Tibial artery (tissue), 4 donors: ENCODE measurements at places on chromosomes 16 and 17.

GRCh38 chr17:70060415-70060814, 14.6 kb upstream of the KCNJ16 start:
- no peaks in the 10 kb centered on the region for H3K27me3 ChIP-seq
- no peak overlapping the region for H3K27ac ChIP-seq
- no peak for DNase-seq
- no peaks in the 10 kb centered on the region for H3K4me1 ChIP-seq

- peaks cover 36% of the 10 kb centered on the region for H3K4me1 ChIP-seq
- H3K4me3 ChIP-seq, result no peak overlapping the region
- peak overlapping the region; percentile 52 for H3K27ac ChIP-seq
- no peaks in the 10 kb centered on the region for H3K27me3 ChIP-seq
These were observed 6.8 kb downstream of the CCDC102A start for GRCh38 chr16:57529391-57530103.

- H3K4me3 ChIP-seq, result no peak overlapping the region
- H3K27ac ChIP-seq, result no peak overlapping the region
- no peaks in the 10 kb centered on the region for H3K4me1 ChIP-seq
These were observed 31.2 kb downstream of the PIK3R5 start for GRCh38 chr17:8934346-8934745.

DNA sequence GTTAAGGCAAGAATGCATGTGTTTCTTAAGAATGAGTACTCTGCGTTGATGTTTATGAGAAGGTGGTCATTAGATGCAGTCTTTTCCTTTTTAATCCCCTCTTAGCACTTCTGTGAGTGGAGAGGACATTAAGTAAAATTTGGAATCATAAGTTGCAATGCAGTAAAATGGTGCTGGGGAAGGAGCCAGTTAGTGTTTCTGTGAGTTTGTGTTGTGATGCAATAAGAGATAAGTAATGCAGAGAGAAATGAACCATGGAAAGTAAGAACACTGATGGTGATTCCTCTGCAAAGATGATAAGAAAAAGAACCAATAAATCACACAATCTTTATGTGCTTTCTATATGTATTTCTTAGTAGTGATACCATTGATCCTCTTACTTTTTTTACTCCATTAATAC, 20.0 kb downstream of the ABHD15 start:
- H3K4me1 ChIP-seq, result no peaks in the 10 kb centered on the region
- no peak overlapping the region for H3K4me3 ChIP-seq
- H3K27ac ChIP-seq, result no peak overlapping the region
- DNase-seq, result no peak

DNA sequence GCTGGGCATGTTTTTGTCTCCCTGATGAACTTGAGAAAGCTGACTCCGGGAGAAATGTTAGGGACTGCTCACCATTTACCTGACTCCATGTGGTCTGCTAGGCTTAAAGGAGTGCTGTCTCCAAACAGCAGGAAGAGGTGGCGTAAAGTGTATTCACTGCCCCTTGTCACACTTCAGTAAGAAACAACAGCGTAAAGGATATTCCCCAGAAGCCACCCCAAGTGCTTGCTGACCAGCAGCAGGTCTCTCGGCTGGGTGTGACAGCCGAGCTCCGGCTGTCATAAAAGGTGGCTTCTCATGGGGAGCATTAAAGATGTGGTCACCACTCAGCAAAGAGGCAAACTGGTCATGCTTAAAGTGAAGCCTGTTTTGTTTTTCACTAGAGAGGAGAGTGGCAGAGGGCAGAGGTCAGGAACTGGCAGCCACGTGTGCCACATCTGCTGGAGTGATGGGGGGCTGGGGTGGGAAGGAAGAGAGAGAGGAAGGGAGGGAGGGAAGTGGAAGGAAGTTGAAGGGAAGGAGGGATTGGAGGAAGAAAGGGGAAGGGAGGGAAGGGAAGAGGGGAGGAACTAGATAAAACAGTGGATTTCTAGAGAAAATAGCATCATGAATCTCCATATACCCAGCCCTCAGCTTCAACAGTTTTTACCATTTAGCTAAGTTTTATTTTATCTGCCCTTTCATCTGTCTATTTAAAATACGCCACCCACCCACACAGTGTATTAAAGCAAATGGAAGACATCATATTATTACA, 119.3 kb downstream of the CLEC16A start:
- peaks cover 47% of the 10 kb centered on the region for H3K36me3 ChIP-seq
- no peak overlapping the region for H3K27ac ChIP-seq
- DNase-seq, result no peak
- H3K4me1 ChIP-seq, result no peaks in the 10 kb centered on the region

- no peaks in the 10 kb centered on the region for H3K27me3 ChIP-seq
- H3K27ac ChIP-seq, result no peak overlapping the region
- peaks cover 19% of the 10 kb centered on the region for H3K4me1 ChIP-seq
These were observed 137.9 kb upstream of the GSE1 start for GRCh38 chr16:85475233-85475632.

- no peak overlapping the region for H3K4me3 ChIP-seq
- no peak overlapping the region for H3K27ac ChIP-seq
- no peak for DNase-seq
- no peaks in the 10 kb centered on the region for H3K4me1 ChIP-seq
- no peaks in the 10 kb centered on the region for H3K36me3 ChIP-seq
These were observed 102.7 kb upstream of the DNAH9 start for GRCh38 chr17:11495613-11496012.

DNA sequence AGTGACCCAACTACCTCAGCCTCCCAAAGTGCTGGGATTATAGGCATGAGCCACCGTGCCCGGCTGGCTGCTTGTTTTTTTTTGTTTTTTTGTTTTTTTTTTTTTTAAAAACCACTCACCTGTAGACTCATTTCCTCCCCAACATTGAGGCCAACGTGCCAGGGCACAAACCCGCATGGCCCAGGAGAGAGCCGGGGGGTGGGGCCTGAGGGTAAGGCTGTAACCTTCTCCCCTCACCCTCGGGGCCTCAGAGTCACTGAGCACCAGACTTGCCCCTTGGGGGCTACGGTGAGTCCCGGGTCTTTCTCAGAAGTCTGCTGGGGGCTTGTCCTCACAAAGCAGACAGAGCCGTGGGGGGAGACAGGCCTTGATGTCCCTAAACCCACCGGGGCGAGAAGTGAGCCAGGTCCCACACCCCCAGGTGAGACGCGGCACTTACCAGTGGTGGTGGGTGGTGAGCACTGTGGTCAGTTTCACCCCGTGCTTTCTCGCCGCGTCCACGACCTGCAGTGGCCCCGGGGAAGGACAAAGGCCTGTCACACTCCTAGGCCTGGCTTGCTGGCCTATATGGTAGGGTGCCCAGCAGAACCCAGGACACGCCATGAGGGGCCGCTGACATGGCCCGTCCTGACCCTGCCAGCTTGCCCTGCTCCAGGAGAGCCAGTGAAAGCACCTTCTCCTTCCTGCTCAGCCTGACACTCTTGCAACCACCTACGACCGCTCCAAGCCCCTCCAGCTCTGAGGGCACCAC, 4.6 kb downstream of the HAGH start:
- no peak overlapping the region for H3K27ac ChIP-seq
- no peak overlapping the region for H3K4me3 ChIP-seq
- H3K36me3 ChIP-seq, result peaks cover 55% of the 10 kb centered on the region
- DNase-seq, result no peak
- peaks cover 12% of the 10 kb centered on the region for H3K4me1 ChIP-seq

GRCh38 chr16:89909777-89910716, 8.6 kb upstream of the MC1R start:
- no peak overlapping the region for H3K4me3 ChIP-seq
- no peaks in the 10 kb centered on the region for H3K27me3 ChIP-seq
- DNase-seq, result peak; percentile 75

DNA sequence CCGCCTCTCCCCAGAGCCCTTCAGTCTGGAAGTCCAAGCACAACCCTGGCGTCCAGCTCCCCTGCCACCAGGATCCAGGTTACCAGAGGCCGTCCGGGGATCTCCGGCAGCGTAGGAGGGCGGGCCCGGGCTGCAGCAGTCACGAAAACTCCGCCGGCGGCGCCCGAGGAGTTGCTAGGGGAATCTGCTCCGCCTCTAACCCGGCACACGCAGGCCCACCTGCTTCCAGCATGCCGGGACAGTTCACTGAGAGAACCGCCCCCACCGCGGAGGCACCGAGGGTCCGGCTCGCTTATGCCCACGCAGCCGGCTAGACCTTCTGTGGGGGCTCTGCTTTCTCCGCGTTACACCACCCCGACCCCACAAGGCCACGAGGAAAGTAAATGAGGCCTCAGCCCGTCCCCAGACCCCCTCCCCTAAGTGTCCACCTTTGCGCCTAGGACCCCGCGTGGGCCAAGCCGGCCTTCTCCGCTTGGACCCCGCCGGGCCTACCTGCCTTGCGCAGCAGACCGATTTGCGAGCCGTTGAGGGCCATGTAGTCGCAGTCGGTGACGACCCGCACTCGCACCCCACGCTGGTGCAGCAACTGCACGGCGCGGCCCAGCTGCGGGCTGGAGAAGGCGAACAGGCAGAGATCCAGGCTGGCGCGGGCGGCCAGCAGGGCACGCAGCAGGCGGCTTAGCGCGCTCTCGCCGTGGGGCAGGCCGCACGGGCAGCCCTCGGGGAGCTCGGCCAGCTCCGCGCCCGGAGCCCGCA, 587 bp downstream of the PLD6 start:
- peak; percentile 54 for DNase-seq
- H3K27ac ChIP-seq, result peak overlapping the region; percentile 84
- peak overlapping the region; percentile 47 for H3K4me3 ChIP-seq
- H3K4me1 ChIP-seq, result peaks cover 41% of the 10 kb centered on the region

GRCh38 chr16:71573387-71574094, 3.4 kb downstream of the TAT start:
- no peak overlapping the region for H3K4me3 ChIP-seq
- no peaks in the 10 kb centered on the region for H3K4me1 ChIP-seq
- no peaks in the 10 kb centered on the region for H3K27me3 ChIP-seq
- no peak overlapping the region for H3K27ac ChIP-seq
- no peaks in the 10 kb centered on the region for H3K36me3 ChIP-seq
- DNase-seq, result no peak

DNA sequence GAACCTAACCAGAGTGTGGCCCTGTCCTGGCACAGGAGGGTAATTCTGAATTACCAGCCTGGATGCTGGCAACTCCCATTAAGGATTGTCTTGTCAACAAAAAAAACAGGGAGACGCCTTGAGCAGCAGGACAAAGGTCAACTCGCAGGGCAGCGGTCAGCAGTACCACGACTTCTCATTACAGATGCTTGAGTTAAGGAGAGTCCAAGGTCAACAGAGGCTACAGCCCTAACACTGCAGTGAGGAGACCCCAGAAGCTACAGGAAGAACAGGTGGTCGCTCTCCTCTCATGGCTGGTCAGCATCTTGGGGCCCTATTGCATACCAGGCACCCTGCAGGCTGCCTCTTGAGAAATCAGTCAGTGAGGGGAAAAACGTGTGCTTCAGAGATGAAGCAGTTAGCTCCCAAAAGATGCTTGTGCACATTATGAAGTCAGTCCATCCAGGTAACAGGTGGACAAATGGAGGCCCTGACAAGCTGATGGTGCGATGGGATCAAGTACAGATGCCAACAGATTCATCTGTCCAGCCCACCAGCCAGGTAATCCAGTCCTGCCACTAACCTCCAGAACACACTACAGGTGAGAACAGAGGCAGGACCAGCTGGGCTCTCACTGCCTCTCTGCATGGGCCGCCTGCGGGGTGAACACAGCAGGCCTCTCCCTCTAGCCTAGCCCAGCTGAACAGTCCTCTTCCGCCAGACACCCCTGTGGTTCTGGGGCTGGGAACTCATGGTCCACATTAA, 4.2 kb downstream of the CSNK1D start:
- H3K27me3 ChIP-seq, result no peaks in the 10 kb centered on the region
- H3K4me1 ChIP-seq, result peaks cover 4% of the 10 kb centered on the region
- DNase-seq, result no peak
- H3K27ac ChIP-seq, result peak overlapping the region; percentile 23

GRCh38 chr16:53743149-53743566, 39.2 kb downstream of the FTO start:
- H3K4me3 ChIP-seq, result no peak overlapping the region
- no peak overlapping the region for H3K27ac ChIP-seq
- H3K36me3 ChIP-seq, result no peaks in the 10 kb centered on the region
- no peak for DNase-seq

GRCh38 chr17:28317966-28318758, 838 bp upstream of the TMEM97 start:
- no peaks in the 10 kb centered on the region for H3K36me3 ChIP-seq
- H3K27me3 ChIP-seq, result no peaks in the 10 kb centered on the region
- peak overlapping the region; percentile 42 for H3K27ac ChIP-seq
- H3K4me1 ChIP-seq, result no peaks in the 10 kb centered on the region
- no peak for DNase-seq

GRCh38 chr17:74130276-74130675, 73.2 kb upstream of the RPL38 start:
- H3K27ac ChIP-seq, result no peak overlapping the region
- DNase-seq, result no peak
- peaks cover 28% of the 10 kb centered on the region for H3K27me3 ChIP-seq
- H3K4me3 ChIP-seq, result no peak overlapping the region

GRCh38 chr17:80358131-80358530, 56.8 kb upstream of the ENDOV start:
- H3K36me3 ChIP-seq, result peaks cover 90% of the 10 kb centered on the region
- H3K27me3 ChIP-seq, result no peaks in the 10 kb centered on the region

GRCh38 chr16:7088711-7089110, 243.9 kb upstream of the RBFOX1 start:
- H3K27ac ChIP-seq, result no peak overlapping the region
- DNase-seq, result no peak
- H3K4me1 ChIP-seq, result no peaks in the 10 kb centered on the region
- no peaks in the 10 kb centered on the region for H3K36me3 ChIP-seq
- H3K4me3 ChIP-seq, result no peak overlapping the region

DNA sequence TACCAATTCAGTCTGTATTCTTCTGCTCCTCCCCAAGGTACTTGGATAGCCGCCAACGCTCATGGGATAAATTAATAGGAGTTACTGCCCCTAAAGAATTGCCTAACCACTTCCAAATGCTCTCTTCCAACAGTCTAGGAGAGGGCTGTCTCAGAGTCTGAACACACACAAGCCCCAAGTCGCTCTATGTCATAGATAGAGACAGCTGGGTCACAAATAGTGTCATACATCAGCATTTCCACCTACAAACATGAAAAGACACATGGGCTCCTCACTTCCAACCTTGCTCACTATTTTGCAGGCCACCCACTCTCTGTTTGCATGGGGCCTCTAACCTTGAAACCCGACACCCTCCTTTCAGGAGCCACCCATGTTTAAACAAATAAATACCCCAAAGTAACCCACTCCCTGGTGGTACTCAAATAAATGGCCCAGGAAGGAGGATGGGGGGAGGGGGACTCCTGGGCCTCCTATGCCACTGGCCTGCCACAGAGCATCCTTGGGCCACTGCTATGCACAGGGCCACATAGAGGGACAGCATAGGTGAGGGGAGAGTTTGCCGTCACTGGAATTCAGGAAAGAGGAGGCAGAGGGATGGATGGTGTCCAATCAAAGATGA, 265.9 kb downstream of the SOX9 start:
- no peaks in the 10 kb centered on the region for H3K36me3 ChIP-seq
- H3K4me1 ChIP-seq, result no peaks in the 10 kb centered on the region
- H3K27ac ChIP-seq, result no peak overlapping the region
- DNase-seq, result no peak
- no peak overlapping the region for H3K4me3 ChIP-seq
- H3K27me3 ChIP-seq, result peaks cover 5% of the 10 kb centered on the region

DNA sequence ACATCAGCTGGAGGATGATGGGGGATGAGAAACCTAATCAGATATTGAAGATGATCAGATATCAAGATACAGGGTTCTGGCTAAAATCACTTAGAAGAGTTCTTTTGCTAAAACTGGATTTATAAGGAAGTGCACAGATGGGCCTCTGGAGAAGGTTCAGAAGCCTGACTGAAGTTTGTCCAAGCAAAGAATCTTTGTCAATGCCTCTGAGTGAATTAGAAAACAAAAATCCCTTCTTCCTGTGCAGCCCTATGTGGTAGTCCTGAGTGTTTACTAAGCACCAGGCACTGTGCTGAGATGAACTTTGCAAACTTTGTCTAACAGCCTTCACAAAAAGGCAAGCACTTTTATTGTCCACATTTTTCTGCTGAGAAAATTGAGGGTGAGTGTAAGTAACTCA, 11.4 kb upstream of the CENPV start:
- no peaks in the 10 kb centered on the region for H3K27me3 ChIP-seq
- H3K4me1 ChIP-seq, result no peaks in the 10 kb centered on the region
- no peaks in the 10 kb centered on the region for H3K36me3 ChIP-seq
- no peak overlapping the region for H3K4me3 ChIP-seq
